NCI-H1417 (cell line): ENCODE measurements at places on chromosomes 3 and 15.
A peak's percentile ranks its signal among the peaks of the same experiment; 100 is the strongest.

- no peak for DNase-seq
Observed at GRCh38 chr15:40549894-40550293, 14.9 kb downstream of the CCDC32 start.

DNA sequence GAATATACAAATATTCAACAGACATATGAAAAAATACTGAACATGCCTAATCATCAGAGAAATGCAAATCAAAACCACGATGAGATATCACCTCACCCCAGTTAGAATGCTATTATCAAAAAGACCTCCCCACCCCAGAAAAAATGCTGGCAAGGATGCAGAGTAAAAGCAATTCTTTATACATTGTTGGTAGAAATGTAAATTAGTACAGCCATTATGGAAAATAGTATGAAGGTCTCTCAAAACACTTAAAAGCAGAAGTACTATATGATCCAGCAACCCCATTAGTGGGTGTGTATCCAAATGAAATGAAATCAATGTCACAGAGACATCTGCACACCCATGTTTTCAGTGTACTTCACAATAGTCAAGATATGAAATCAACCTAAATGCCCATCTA lies 308.7 kb downstream of the CHST2 start:
- no peak for DNase-seq

DNA sequence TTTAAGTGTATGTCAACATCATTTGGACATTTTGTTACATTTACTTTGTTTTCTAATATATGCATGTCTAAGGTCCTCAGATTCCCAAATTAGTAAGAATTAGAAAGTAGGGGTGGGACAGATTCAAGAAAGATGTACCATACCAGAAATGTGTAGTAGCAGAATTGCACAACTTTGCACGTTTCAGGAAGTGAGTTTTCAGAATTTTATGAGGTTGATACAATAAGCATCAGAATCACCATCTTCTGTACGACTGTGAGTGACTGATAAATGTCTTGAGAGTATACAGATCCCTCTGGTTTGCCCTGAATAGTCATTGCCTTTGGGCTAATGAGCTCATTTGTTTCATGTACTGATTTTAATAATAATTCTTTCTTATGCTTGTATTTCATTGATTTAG lies 9.3 kb downstream of the ARIH2 start:
- no peak for DNase-seq

DNA sequence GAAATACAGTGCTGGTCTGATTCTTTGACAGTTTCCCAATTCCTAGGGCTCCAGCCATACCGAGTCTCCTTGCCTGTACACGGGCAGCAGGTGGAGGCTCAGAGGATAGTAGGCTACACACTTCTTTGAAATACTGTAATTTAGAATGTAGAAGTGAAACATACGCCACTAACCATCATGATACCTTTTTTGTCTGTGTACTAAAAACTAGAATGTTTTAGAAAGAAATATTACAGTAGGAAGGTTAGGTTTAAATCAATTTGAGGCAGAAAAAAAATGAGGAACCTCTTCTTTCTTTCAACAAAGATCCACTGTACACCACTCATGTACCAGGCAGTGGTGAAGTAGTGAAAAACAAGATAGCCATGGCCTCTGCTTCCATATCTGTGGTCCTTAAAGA lies 354.7 kb downstream of the MCTP2 start:
- no peak for DNase-seq

- no peak for DNase-seq
Observed at GRCh38 chr15:95375281-95375680, 955.2 kb upstream of the NR2F2 start.

DNA sequence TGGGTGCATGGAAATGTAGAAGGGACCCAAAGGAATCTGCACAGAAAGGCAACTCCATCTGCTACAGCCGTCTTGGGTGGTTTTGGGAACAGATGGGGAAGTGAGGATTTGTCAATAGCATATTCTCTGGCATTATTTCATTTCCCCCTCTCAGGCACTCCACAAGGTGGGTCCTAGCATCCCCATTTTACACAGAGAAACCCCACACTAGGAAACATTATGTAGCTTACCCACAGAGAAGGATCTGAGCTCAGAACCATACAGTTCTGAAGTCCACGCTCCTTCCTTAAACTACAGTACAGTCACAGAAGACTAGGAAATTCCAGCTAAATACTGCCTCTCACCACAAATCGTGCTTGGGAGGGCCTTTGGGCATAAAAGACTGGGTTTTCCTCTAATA lies 61.2 kb upstream of the CTNNB1 start:
- no peak for DNase-seq

DNA sequence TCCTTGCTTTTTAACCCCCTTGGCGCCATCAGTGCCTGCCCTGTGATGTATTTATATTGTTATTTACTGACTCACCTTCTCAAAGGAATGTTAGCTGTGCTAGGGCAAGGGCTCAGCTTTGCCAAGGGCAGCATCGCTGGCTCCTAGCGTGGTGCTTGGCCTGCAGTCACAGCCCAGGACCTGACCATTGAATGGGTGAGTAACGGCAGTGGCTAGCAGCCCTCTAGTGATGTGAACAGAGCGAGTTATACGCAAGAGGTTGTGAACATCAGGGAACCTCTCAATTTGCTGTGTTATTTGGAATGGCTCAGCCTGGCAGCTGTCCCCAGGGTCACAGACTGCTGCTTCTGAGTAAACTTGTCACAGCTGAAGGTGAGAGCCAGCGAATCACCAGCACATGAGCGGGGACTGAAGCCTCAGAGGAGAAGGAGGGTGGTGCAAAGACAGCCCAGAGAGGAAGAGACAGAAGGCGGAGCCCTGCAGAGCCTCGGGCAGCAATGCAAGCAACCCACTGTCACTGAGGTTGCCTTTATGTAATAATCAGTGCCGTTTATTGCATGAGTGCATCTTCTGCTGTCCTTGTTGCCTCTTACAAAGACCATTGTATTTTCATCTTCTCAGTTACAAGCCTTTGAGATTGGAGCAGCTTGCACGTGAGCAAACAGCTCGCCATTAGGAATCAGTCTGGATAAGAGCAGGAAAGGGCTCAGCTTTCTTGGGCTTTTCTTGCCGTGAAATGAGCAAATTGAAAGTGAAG lies 158.3 kb downstream of the SLCO3A1 start:
- peak; percentile 83 for DNase-seq

- DNase-seq: no peak
Observed at GRCh38 chr3:184717399-184717983, 5.6 kb upstream of the MAGEF1 start.

DNA sequence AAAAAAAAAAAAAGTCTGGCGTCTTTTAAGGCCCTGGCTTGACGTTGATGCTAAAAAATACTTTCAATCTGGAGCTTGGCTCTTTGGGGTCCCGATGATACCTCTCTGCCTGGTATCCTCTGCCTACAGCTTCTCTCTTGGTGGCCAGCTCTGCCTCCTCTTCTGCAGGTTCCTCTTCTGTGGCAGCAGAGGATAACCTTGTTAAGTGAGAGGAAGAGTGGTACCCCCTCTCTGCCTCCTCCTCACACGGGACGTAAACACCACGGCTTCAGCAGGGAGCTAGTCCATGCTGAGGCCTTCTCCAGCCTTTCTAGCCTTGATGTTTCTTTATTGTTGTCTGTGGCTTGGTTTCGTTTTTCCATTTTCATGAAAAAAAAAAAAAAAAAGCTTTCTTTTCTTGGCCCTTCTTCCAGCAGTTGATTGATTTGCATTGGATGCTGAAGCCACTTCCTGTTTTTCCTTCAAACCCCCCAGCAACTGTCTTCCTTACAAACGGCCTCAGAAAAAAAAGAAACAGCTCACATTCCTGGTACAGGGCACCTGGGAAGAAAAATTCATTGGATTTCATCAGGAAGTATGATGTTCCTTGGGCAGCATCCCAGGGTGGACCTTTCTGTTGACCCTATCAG lies 59.7 kb downstream of the RORA start:
- DNase-seq: no peak
